Stimulated activated CD4-positive, alpha-beta T cell treated with anti-CD3 and anti-CD28 coated beads, Interleukin-15, amount 100 ng/mL, for 1 hour (primary cell): ENCODE measurements at places on chromosomes 1 and 21.

- no peak for DNase-seq
These were observed 32.7 kb downstream of the PPP2R5A start for GRCh38 chr1:212317916-212318315.

DNA sequence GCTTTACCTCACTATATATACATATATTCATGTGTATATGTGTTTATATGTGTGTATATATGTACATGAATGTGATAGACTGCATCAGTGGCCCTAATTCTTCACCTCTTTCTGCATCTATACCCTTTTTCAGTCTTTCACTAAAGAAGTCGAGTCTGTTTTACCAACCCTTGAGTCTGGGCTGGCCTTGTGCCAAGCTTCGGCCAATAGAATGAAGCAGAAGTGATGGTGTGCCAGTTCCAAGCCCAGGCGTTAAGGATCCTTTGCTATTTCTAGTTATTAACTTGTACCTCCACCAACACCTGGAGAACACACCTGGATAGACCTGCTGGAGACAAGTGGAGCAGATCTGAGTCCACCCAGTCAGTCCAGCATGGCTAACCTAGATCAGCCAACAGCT is 61.6 kb upstream of the PPM1J start:
- DNase-seq = no peak

DNA sequence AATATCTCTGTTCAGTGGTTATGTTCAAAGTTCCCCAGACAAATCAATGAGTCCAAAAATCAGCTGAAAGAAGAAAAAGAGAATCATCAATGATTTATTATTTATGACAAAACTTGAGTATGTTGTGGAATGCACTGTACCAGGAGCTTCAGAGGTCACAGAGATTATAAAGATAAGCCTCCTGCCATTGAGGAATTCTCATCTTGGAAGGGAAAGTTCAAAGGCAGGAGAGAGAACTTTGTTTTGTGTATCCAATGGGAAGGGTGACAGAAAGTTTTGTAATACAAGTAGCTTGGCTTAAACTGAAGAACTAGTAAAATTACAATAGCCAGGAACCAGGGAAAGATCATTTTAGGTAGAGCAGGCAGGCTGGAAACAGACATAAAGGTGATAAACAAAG is 367.7 kb downstream of the VAV3 start:
- DNase-seq = no peak

DNA sequence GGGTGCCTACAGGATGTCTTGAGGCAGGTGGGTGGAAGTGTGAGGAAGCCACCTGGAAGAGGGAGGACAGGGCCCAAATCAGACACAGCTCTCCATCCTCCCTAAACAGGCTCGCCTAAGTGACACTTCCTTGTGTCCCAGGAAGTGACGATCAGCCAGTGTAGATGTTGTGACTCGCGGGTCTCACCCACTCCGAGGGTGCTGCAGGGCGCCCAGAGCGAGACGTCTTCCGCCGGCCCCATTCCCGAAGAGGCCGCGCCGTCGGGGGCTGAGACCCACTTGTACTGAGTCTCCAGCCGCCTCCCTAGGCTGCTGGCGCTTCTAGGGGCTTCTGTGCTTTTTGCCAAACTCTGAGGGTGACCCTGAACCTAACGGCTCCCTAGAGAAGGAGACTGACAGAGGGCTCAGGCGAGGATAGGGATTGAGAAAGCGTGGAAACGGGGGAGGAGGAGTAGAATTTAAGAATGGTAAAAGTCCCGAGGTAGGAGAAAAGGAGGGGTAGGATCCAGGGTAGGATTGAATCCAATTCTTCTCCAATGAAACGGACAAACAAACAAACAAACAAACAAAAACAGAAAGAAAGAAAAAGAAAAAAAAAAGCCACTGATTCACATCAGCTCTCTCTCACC is 543 bp upstream of the MARK1 start:
- DNase-seq = no peak

DNA sequence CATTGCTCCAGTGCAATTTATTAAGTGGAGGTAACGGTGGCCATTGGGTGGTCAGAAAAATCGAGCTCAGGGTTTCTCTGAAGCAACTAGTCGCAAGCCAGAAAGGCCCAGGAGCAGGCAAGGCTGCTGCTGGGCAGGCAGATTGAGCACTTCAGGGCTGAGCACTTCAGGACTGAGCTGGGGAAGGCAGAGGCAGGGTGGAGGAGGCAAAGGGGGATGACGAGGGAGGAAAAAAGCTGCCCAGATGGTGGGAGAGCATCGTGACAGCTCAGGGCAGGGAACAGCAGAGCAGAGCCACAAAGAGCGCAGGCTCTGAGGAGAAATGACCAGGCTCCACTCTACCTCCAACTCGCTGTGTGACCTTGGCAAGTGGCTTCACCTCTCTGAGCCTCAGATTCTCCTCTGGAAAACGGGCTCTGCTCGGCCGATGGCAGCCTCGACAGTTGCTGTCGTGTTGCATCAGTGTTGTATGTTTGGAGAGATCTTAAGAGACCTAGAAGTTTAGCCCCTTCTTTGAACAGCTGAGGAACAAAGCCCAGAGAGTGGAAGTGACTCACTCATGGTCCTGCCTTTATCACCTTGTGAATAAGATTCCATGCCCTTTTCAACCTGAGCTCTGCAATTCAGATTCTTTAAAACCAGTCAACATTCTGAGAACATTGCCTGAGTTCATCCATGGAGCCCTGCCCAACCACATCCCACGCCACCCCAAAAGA is 141.4 kb downstream of the SYF2 start:
- no peak for DNase-seq

GRCh38 chr1:91672601-91673161 is 172.0 kb downstream of the CDC7 start:
- DNase-seq = no peak

- no peak for DNase-seq
These were observed 7.2 kb downstream of the ZNF687 start for GRCh38 chr1:151289080-151289935.

- DNase-seq = no peak
These were observed 4.9 kb downstream of the TRIM46 start for GRCh38 chr1:155178441-155179111.

- no peak for DNase-seq
These were observed 200.6 kb downstream of the RGS7 start for GRCh38 chr1:241156231-241156965.

DNA sequence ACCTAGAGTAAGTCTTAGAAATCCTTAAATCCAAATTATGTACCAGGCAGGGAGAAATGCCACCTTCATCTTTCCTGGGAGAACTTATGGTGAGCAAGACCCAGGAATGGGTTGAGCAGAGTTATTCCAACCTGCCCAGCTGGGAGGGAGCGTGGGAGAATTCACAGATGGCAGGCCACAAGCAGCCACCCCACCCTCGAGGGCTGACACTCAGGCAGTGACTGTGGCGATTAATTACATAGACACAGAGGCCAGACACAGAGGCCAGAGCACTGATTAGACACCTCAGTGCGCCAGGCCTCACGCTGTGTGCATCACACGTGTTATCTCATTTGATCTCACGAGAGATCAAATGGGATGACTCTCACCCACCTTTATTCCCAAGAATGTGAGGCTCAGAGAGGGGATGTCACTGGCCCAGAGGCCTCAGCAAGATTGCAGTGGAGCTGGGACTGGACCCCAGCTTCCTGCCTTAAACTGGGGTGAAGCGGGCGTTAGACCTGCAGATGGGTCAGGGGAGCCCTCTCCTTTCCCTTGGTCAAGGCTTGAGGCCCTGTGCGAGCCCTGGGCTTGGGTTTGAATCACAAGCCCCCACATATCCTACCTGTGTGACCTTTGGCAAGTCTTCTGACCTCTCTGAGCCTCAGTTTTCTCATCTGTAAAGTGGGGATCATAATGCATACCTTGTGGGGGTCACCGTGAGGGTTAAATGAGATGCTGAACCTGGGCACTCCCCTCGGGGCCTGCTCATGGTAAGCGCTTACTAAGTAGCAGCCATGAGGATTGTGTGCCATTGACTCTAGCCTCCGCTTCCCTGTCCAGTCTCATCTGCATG is 28.8 kb upstream of the PADI4 start:
- DNase-seq = no peak

DNA sequence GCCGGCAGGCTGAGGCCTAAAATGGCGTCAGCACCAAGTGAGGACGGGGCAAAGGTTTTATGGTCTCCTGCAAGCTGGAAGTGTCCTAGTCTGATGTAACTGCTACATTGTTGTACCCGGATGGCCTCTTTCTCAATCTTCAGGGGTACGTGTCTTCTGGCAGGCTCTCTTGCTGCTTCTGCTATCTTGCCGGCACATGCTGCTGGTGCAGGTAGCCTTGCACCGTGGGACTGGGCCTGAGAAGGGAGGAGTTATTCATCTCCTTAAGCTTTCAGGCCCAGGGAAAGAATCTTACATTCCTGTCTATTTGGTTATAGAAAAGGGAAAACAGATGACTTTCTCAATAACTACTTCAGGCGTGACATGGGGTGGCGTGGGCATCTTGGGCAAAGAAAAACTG is 72.2 kb downstream of the ZNF678 start:
- DNase-seq = no peak

GRCh38 chr1:204931313-204931712 is 60.7 kb downstream of the NFASC start:
- no peak for DNase-seq

- DNase-seq = no peak
These were observed 12.1 kb upstream of the C8B start for GRCh38 chr1:56977910-56978309.

- no peak for DNase-seq
These were observed 40.7 kb downstream of the MAP3K21 start for GRCh38 chr1:233368106-233368788.

DNA sequence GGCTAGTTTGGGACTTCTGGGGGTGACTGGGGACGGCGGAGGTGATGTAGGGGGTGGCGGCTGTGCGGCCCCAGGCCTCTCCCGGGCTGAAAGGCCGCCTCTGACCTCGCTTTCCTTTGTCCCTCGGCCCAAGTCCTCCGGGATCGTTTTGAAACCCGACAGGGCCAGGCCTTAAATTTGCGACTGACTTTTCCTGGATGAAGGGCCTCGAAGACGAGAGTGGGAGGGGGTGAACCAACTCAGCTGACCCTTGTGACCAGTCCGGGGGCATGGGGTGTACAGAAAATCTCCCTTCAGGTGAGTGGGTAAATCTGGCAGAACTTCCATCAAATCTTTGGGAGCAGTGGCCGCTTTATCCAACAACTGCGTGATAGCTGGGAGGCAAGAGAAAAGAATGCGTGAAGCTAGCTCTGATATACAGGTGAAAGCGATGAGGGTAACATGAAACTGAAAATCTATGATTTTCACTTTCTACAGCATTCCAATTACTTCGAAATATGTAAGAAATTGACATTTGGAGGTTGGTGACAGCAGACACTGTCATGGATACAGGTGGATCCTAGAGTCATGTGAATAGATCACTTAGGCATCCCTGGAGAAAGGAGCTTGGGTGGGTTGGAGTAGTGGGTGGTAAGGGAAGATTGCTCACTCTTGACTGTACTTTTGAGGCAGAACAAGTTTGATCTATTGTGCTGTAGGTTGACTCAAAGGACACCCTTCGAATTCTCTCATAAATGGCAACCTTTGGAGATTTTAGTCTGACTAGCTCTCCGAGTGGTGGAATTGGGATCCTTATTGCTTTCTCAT is 885 bp downstream of the AHCYL1 start:
- DNase-seq = no peak

DNA sequence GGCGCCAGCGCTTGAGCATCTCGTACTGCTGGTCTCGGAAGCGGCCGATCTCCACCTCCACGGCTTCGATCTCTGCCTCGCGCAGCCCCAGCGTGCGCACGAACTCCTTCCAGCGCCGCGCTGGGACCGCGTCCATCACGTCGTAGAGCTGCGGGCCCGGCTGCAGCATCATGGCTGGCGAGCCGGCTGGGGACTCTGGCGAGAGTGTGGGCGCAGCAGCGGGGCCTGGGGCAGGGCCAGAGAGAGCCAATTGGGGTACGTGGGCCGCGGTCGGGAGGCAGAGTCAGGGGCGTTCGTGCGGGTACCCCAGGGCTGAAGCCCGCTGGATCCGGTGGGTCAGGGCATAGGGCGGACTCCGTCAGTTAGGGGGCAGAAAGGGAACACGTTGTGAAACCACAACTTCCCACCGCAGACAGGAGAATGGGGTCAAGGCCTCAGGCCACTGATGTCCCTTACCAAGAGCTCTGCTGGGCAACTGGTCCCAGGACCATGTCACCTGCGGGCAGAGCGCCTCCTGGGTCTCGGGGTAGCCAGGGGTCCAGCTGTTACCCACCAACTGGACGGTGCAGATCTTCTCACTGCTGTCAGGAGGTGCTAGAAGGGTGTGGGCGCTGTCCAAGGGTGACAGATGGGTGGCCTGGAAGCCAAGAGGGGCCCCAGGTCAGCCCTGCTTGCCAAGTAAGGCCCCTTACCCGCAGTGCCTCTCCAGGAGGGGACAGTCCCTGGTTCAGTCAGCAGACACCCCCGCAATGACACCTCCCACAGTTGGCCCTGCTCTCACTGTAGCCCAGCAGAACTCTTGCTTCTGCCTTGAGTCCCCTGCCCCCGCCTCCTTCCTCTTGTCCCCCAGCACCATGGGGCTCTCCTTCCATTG is 4.2 kb downstream of the TNFRSF25 start:
- no peak for DNase-seq

- DNase-seq = no peak
These were observed 70.1 kb downstream of the EPHB2 start for GRCh38 chr1:22780696-22781095.

DNA sequence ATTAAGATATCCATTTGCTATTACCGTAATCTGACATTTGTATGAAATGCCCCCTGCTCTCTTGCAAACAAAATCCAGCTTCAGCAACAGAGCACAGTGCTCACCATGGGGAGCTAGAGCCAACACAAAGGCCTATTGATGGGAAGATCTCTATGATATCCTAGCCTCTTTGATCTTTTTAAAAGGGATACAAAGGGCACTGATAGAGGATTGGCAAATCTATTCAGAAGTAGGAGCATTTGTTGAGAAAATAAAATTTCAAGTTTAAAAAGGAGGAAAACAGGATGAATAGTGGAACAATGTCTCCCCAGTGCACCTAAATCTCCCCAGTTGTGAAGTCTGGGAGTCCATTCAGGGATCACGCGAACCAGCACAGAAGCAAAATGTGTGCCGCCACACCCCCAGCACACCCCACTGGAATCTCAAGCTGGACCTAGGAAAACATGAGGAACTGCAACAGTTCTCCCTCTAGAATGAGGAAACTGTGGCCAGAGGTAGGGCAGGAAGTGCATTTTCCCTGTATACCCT is 32.2 kb downstream of the MRAP start:
- no peak for DNase-seq

GRCh38 chr1:94597701-94598100 is 56.1 kb upstream of the F3 start:
- DNase-seq = no peak
